Hindlimb muscle (tissue), 1 donor: ENCODE measurements at places on chromosomes 16 and 17.
A peak's percentile ranks its signal among the peaks of the same experiment; 100 is the strongest.

- no peak for DNase-seq
These were observed 200.3 kb upstream of the NOG start for GRCh38 chr17:56393156-56393555.

GRCh38 chr16:71540-72401 is 660 bp downstream of the RHBDF1 start:
- peak; percentile 84 for DNase-seq

GRCh38 chr16:31329671-31330552 is 25.1 kb upstream of the ITGAX start:
- no peak for DNase-seq

- no peak for DNase-seq
These were observed 15.9 kb downstream of the IRX3 start for GRCh38 chr16:54270711-54271110.

- DNase-seq = no peak
These were observed 16.1 kb downstream of the ADGRG1 start for GRCh38 chr16:57644383-57645014.

- DNase-seq = no peak
These were observed 59.3 kb downstream of the CENPV start for GRCh38 chr17:16293931-16294330.

- no peak for DNase-seq
These were observed 123.4 kb upstream of the NOL11 start for GRCh38 chr17:67594115-67594880.
